ENCODE measurements at places on chromosomes 4 and X. TPM values are rescaled to one million over a fixed set of nuclear protein-coding genes. Genes with fewer than 3 reads are reported as not detected.

Gene FHIP1A
- total RNA-seq: 0.76 TPM

Gene ARHGAP36
- total RNA-seq: not detected

Gene CT45A10
- total RNA-seq: not detected

Gene TDO2
- not detected for total RNA-seq

Gene RHOH
- not detected for total RNA-seq

Gene PFKFB1
- 0.13 TPM for total RNA-seq

Gene LDOC1
- total RNA-seq: 6.2 TPM

Gene SYNPO2
- total RNA-seq: under 0.01 TPM

Gene PABPC1L2B
- total RNA-seq: not detected

Gene TRIM60
- total RNA-seq: not detected

Gene PRDM8
- total RNA-seq: 2.1 TPM

Gene CCNB3
- total RNA-seq: 0.13 TPM

Gene NUDT10
- total RNA-seq: under 0.01 TPM

Gene AGTR2
- not detected for total RNA-seq

Gene C4orf33
- total RNA-seq: 3.0 TPM

Gene SASH3
- total RNA-seq: not detected

Gene TLR7
- total RNA-seq: not detected

Gene SHOX
- total RNA-seq: not detected

Gene SPANXA1
- not detected for total RNA-seq

Gene RHOXF1
- total RNA-seq: not detected

Gene SHISA3
- 0.13 TPM for total RNA-seq

Gene KIAA1210
- not detected for total RNA-seq

Gene HTN1
- 0.26 TPM for total RNA-seq

Gene KIF4A
- 4.3 TPM for total RNA-seq

Gene SLC25A43
- total RNA-seq: 14.4 TPM

Gene SSX3
- not detected for total RNA-seq

Gene SPANXB1
- total RNA-seq: not detected

Gene BEX1
- total RNA-seq: not detected

Gene USP51
- 0.39 TPM for total RNA-seq

Gene SLC9B2
- total RNA-seq: 17.8 TPM

Gene PITX2
- under 0.01 TPM for total RNA-seq

Gene SLC25A14
- 6.8 TPM for total RNA-seq

Gene ATP6AP2
- total RNA-seq: 95.2 TPM

Gene MTNR1A
- not detected for total RNA-seq

Gene TCEAL7
- total RNA-seq: 0.26 TPM

Gene CT45A2
- not detected for total RNA-seq

Gene C1QTNF7
- total RNA-seq: not detected

Gene ITIH6
- total RNA-seq: not detected
